ENCODE measurements at places on chromosomes 2 and 18.

- DNase-seq = no peak
Measured at GRCh38 chr18:29883114-29883513, 1159.4 kb downstream of the DSC3 start.

DNA sequence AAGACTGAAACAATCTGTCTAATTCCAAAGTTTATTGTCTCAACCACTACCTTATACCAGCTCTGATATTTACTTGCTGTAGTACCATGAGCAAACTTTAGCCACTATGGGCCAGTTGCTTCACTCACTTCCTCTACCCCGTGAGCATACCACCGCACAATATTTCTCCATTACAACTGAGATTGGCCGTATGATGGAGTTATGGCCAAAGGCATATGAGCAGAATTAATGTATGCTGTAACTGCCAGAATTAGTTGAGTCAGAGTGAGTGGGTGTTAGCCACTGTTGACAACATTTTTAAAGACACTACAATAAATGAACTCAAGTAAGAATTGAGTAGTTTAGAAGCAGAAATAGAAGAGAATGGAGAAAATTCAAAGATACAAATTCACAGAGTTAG lies 69.7 kb downstream of the LRATD1 start:
- no peak for DNase-seq

- no peak for DNase-seq
Measured at GRCh38 chr2:145185696-145186095, 665.8 kb upstream of the ZEB2 start.

DNA sequence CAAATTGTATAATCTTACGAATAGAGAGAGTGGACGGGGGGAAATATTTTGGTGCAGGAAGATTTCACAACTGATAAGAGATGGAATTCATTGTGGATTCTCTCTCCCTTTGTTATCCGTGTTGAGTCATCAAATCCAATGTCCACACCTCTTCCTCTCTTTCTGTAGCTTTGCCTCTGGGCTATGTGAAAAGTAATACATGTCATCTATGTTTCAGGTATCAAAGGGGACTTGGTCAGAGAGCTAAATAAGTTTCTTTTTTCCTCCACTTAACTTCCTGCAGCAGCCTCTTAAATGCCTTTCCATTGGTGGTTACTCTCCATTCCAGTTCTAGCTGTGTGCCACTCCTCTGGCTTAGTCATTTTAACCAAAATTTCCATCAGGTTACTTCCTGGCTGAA lies 169.3 kb upstream of the NXPH2 start:
- no peak for DNase-seq

DNA sequence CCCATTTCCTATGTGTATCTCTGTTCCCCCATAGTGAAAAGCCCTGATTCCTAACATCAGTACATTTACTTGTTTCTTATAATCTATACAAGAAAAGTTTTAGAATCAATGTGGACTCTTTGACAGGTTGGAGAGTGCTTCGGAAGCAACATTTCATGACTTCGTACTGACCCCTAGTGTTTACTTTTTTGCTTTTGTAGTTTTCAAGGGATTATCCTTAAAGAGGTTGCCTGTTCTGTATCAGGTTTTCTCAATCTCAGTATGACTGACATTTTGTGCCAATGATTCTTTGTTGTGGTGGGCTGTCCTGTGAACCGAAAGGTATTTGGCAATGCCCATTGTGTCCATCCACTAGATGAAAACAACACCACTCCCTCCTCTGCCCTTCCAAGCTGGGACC lies 43.3 kb upstream of the SERPINB2 start:
- DNase-seq = no peak

DNA sequence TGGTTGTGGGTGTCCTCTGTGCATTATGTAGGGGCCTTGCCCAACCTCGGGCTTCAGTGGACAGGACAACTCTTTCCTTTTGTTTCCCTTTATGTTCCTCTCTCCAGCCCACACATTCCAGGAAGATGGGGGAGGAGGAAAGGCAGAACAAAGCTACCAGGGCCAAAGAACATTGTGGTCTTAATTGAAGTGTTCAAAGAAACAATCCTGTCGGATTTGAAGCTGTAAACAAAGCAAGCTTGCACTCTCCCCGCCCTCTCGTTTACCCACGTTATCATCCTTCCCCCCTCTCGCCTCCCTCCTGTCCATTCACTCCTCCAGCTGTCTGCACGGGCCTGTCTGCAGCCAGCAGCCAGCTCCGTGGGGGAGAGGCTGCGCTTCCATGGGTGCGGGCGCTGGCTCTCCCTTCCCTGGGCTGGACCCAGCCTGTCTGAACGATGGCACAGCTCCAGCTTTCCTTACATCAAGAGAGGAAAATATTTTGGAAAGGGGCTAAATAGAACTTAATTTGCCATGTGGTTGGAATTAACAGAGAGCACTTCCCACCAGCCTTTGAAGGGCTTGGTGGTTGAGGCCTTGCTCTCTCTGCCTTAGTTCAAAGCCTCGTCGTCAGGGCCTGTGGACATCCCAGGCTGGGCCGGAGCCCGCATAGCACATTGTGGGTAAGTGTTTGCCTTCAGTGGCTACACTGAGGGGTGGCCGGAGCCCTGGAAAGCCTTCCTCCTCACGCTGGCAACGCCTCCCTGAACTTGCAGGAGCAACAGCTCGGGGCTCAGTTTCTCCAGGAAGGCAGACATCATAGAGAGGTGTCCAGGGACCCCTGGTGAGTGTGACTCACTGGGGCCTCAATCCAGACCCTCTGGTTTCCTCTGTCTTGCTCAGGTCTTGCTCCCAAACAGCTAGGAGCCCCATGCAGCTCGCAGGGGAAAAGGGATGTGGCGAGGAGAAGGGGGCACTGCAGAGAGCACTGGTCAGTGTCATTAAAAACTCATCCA lies 60.6 kb upstream of the HS6ST1 start:
- DNase-seq = no peak

GRCh38 chr2:71619230-71619741 lies 165.9 kb downstream of the DYSF start:
- no peak for DNase-seq

- DNase-seq = no peak
Measured at GRCh38 chr2:96423828-96424227, 81.3 kb downstream of the NEURL3 start.

DNA sequence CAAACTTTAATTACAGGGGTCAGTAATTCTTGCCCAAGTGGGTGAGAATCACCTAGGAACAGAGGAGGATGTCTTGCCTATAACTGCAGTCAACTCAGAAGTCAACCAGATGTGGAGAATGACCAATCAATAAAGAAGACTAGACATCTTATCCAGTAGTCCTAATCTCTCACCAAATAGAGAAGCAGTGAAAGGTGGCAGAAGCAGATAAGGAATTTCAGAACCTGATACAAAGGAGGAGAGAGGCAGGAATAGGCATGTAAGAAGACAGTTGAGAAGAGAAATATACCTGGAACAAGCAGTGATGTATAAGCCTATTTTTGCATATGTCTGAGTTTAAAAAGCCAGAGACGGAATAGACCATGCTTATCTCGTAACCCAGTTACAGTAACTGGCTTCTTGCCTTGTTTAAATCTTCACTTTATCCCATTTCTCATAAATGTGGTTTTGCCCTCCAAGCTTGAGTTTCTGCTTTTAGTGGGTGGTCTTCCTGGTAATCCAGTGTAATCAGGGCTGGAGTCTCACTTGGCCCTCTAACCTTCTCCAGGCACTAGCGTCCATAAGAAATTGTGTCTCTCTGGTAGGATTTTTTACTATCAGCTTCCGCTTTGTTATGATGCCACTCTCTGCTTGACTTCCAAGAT lies 401.0 kb downstream of the SUCLG1 start:
- DNase-seq = no peak

GRCh38 chr2:19881908-19882265 lies 19.9 kb downstream of the TTC32 start:
- no peak for DNase-seq

GRCh38 chr2:149075853-149076252 lies 37.4 kb downstream of the LYPD6B start:
- no peak for DNase-seq

DNA sequence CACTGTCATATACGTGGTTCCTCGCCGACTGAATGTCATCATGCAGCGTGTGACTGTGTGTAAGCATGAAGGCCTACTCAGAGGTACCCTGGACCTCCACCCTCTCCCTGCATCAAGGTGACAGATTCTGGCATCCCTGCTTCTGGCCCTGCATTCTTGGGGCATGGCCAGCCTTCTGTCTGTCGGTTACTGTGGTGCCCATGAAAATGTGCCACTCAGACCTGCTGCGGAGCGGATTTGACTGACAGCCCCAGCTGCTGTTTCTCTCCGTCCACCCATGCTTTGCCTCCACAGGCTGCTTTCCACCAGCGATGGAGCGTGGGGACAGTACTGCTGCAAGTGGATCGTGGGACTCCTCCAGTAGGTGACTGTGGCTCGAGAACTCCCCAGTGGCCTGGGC lies 9.6 kb downstream of the TMEM177 start:
- no peak for DNase-seq

DNA sequence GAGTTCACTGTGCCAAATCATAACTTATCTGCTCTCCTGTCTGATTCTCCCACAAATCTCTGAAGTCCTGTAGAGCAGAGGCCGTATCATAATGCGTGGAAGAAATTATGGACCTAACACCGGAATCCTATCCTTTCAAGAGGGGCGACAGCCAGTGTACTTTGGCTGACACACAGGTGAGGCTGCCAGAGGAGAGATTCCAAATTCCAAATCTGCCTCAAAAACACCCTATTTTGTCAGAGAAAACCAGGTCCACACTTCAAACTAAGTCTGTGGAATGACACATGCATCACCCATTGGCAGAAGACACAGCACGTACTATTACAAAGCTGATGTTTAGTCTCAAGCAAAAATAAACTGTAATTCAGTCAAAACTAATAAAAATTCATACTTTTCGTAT lies 139.2 kb upstream of the PID1 start:
- no peak for DNase-seq

Measured in T-helper 22 cell (primary cell).